Stimulated activated CD4-positive, alpha-beta T cell treated with anti-CD3 and anti-CD28 coated beads, TNF-alpha, amount 100 ng/mL, for 24 hours (primary cell): ENCODE measurements at places on chromosomes 6 and 20.

DNA sequence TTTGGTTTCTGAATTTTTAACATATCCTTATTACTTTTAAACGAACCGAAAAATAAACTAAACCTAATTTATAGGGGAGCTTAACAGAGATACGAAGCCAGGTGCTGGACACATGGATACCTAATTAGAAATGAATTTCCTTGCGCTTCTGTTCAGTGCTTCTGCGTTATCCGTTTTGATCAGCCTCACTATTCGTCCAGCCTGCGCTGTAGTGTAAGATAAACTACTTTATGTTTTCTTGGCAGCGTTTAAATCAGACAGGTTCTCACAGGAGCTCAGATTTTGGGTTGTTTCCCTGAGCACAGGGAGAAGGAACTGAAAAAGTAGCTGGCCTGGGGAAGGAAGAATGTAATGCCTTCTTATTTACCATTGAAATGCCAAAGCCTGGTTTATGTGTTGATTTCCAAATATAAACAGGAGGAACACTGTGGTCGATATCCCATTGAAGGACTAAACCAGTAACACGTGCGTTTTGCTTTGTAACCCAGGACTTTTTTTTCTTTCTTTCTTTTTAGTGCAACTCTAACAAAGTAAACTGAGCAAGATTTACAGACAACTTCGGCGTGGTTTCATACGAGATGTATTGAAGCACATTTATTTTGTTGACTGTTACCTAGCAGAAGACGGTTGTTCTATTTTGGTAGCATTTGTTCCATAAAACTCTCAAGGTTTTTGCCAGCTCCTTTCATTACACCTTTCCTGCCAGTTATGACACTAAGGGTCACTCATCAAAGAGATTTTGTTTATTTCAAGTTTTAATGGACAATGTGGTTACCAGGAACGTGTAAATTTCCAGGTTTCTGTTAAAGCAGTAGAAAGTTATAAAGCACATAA, 214.8 kb upstream of the HEY2 start:
- no peak for DNase-seq

- no peak for DNase-seq
Observed at GRCh38 chr20:5977223-5977622, 26.8 kb downstream of the MCM8 start.

GRCh38 chr6:97702248-97702647, 419.2 kb upstream of the MMS22L start:
- DNase-seq = no peak

GRCh38 chr6:135604035-135604860, 106.7 kb upstream of the AHI1 start:
- no peak for DNase-seq

DNA sequence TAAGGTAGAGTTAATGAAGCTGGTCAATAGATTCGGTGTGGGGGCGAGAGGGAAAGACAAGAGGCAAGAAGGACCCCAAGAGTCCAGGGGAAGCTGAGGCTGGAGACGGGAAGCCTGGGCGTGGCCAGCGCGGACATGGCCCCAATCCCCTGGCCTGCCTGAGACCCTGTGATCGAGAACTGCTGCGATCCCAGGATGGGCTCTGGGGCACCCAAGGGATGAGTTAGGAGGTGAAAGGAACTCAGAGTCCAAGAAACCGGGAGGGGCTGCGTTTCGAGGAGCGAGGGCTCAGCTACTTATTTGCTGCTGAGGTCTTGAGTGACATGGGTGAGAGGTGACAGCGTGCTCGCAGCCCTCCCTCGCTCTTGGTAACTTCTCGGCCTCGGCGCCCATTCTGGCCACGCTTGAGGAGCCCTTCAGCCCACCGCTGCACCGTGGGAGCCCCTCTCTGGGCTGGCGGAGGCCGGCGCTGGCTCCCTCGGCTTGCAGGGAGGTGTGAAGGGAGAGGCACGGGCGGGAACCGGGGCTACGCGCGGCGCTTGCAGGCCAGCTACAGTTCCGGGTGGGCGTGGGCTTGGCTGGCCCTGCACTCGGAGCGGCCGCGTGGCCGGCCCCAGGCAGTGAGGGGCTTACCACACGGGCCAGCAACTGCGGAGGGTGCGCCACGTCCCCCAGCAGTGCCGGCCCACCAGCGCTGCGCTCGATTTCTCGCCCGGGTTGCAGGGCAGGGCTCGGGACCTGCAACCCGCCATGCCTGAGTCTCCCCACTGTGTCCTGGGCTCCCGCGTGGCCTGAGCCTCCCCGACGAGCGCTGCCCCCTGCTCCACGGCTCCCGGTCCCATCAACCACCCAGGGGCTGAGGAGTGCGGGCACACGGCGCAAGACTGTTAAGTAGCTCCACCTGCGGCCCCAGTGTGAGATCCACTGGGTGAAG, 58.2 kb downstream of the IRF4 start:
- DNase-seq = no peak

GRCh38 chr6:15824811-15825210, 162.0 kb upstream of the DTNBP1 start:
- no peak for DNase-seq

DNA sequence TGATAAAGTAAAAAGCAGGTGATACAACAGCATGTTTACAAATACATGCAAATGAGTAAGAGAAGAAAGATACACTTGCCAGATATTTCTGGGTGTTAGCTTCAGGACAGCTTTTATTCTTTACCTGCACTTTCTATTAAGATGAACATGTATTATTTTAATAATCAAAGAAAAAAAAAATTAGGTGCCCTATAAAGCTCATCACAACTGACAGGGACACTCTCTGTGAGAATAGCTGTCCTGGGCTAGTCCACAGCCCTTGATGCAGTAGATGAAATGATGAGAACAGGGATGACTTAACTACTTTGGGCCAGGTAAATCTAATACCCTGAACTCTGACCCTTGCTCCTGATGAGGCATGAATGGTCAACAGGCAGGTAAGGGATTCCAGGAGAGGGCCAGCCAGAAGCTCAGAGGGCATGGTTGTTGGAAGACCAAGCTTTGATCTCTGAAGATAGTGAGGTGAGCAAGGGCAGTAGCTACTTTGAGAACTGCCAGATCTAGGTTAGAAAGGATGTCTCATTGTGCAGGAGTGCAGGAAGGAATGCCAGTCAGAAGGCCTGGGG, 15.6 kb downstream of the NSFL1C start:
- DNase-seq = no peak

- DNase-seq = no peak
Observed at GRCh38 chr6:129280293-129280644, 397.3 kb downstream of the LAMA2 start.

GRCh38 chr6:157152556-157152955, 170.8 kb downstream of the TMEM242 start:
- DNase-seq = no peak

DNA sequence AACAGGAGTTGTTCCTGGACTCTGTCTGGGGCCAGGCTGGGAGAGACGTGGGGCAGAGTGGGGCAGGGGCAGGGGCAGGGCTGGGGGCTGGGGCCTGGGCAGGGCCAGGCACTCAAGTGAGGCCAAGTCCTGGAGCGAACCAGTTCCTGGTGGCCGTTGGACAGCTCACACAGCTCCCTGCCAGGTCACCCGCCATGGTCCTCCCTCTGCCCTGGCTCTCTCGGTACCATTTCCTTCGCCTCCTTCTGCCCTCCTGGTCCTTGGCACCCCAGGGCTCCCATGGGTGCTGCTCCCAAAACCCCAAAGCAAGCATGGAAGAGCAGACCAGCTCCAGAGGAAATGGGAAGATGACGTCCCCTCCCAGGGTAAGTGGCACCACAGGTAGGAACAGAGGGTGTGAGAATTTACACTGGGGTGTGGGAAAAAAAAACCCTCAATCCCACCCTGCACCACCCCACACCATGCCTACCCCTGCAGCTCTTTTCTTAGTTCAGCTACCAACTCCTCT, at the start of gene MCCD1:
Gene MCCD1, plus strand, starts transcription at position 142 of the 508 bp plus-strand sequence. Its CDS starts 53 bp downstream, at position 195.
- no peak for DNase-seq

DNA sequence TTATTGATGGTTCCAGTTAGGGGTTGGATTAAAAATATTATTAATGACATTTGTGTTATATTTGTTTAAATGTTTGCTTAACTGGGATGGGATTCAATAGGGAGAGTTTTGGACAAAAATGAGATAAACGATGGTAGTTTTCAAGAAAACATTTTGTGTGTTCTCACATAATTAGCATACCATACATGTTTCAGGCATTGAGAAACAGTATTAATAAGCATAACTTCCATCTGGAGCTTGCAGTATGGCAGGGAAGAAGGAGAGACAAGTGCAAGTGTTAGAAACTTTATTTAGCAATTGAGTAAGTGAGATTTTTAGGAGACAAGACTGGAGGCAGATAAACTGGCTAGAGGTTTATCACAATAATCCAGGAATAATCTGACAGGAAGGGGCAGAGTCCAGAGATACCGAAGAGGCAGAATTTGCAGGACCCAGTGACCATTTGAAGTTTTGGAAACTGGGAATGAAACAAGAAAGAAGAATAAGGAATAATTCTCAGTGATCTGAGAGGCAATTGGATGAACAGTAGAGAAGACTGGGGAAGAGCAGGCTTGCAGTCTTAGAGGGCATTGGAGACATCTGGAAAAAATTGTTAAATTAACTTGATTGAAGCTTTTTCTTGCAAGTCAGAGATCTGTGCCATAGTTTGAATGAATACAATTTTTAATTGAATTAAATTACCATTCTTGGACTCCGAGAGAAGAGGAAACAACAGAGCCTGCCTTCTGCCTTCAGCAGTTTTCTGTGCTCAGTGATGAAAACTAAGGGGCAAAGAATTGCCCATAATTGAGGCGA, 73.0 kb upstream of the PTCHD4 start:
- DNase-seq = no peak

DNA sequence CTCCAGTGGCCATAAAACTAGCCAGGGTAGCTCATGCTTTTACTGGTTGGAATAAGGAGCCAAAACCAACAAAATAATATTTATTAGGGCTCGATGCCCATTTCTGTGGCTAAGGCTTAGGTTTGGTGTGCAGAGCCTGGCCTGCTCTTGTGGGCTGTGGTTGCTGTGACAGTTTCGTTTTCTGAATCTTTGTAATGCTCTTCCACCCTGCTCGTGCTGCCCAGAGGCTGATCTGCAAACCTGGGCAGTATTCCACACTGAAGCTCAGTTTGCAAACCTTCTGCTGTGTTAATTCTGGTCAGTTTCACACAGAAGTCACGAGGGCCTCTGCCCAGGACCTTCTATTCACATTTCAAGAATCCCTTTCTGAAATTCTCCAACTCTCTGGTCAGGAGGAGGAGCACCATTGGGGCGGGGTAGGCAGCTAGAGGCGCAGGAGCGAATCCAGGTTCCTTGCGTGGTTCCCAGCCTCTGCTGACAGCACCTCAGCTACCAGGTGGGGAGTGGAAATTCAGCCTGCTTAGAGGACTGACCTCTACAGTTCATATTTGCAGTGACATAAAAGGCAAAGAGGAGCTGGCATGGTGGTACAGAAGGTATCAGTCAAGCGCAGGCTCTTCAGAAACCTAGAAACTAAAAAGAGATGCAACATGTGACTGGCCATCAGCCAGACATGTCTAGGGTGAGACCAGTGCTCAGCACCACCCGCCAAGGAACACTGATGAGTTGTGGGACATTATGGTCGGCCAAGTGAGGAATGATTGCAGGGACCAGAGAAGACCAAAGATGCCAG, 14.3 kb upstream of the C20orf144 start:
- DNase-seq = no peak

DNA sequence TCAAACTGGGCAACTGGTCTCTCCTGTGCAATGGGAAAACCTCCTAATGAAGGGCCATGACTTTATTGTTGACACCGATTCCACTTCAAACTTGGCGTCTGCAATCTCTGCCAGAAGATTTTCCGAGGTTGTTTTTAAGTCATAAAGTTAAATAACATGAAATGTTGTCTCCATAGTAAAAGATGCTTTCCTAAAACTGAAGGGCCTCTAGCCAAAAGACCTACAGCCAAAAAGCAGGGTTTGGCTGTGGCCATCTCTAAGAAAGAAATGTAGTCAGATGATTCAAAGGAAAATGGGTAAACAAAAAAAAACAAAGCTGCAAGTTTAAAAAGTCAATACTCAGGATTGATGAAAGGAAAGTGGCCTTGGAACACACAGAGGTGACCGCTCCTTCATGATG, 14.1 kb downstream of the CD93 start:
- no peak for DNase-seq

DNA sequence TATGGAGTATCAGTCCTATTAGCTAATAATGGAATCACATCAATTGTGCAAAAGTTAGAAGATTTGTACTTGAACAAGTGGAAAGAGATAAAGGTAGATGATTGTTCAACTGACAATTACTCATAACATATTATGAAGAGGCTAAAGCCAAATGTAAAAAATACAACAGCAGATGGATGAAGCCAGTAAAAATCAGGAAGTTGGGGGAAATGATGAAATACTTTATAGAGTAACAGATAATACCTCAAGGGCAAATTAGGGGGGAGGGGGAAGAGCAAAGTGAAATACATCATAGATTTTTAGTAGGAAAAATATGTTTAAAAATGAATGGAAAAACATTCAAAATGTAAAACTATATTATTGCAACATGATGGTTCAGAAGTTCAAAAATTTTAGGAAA, 114.0 kb downstream of the PDSS2 start:
- DNase-seq = no peak

- DNase-seq = no peak
Observed at GRCh38 chr20:45254383-45255262, at the start of gene SLPI. Gene SLPI, minus strand, starts transcription at chr20:45254564. Its CDS starts 21 bp downstream, at chr20:45254543.

GRCh38 chr6:73050706-73051105, 174.6 kb downstream of the KHDC1L start:
- no peak for DNase-seq

GRCh38 chr6:32327103-32327502, 44.6 kb downstream of the TSBP1 start:
- no peak for DNase-seq

DNA sequence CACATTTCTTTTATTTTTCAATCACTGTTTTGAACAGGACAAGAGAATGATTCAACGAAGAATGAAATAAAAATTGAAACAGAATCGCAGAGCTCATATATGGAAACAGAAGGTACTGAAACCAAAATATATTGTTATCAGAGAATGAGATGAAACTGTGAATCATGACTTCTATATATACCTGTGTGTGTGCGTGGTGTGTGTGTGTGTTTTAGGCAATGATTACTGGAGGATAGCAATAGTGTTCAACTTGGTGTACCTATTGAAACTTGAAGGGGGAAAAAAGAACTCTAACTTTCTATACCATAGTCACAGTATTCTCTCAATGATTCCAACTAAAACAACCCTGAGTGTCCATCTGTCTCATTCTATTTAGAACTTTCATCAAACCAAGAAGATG, 586.6 kb downstream of the KIF16B start:
- no peak for DNase-seq

- DNase-seq = no peak
Observed at GRCh38 chr6:5592886-5593519, 331.7 kb downstream of the FARS2 start.

DNA sequence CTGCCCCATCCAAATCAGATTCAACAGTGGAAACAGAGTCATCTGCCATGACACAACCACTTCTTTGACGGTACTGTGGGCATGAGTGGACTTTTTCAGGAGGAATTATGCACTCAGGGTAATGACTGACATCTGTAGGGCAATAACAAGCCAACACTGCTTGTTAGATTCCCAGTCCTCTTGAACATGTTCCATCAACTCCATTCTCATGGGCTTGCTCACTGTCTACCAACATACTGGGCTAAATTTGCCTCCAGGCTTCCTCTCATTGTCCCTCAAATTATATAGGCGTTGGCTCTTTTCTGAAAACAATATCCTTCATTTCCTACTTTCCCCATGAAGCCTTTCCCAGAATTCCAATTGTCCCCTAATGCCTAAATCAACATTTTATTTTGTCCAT, 43.1 kb downstream of the ANKEF1 start:
- no peak for DNase-seq

GRCh38 chr6:113920663-113921267, 50.2 kb downstream of the HDAC2 start:
- no peak for DNase-seq
